ENCODE measurements at places on chromosomes 3 and 15.

DNA sequence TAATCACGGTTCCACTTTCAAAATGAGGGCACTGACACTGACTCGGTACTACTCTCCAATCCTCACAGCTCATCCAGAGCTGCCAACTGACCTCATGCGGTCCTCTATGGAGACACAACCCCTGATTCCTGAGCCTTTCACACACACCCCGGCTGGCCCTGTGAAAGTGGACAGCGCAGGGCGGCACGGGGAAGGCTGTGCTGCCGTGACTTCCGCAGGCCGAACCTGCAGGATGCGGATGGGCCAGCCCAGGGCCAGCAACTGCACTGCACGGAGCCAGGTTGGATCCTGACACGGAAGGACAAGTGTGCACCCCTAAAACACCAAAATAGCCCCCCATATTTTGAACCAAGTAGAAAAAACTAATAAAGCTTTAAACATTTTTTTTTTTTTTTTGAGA is 41.0 kb downstream of the IQSEC1 start:
- no peak for DNase-seq

DNA sequence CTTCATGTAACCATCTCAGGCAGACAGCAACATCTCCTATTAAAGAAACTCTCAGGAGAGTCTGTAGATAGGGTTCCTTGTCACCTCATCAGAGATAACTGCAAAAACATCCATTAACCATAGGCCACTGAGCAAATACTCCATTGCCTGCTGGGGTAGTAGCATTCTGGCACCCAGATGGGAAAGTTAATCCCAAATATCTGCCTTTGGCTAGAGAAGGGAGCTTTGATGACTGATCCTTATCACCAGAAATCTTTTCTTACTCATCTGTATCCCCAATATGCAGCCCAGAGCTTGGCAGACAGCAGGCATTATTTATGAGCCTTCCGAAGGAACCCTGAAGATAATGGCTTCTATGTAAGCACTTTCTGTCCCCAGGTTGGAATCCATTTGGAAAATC is 173.1 kb downstream of the MFSD1 start:
- no peak for DNase-seq

DNA sequence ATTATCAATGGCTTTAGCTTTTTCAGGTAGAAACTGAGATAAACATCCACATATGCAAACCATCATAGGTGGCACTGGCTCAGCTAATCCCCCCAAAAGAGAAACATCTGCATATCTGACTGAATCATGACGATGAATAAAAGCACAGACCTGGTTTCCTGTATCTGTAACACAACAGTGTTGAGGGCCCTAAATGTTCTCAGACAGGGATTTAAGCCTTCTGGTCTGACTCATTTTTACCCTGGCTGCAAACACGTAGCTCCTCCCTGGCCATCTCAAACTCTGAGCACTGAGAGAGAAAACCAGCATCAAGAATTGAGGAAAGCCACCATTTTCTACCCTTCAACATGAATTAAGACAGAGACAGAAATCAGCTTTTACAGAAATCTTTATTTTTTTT is 35.2 kb downstream of the GLB1 start:
- DNase-seq, result no peak

DNA sequence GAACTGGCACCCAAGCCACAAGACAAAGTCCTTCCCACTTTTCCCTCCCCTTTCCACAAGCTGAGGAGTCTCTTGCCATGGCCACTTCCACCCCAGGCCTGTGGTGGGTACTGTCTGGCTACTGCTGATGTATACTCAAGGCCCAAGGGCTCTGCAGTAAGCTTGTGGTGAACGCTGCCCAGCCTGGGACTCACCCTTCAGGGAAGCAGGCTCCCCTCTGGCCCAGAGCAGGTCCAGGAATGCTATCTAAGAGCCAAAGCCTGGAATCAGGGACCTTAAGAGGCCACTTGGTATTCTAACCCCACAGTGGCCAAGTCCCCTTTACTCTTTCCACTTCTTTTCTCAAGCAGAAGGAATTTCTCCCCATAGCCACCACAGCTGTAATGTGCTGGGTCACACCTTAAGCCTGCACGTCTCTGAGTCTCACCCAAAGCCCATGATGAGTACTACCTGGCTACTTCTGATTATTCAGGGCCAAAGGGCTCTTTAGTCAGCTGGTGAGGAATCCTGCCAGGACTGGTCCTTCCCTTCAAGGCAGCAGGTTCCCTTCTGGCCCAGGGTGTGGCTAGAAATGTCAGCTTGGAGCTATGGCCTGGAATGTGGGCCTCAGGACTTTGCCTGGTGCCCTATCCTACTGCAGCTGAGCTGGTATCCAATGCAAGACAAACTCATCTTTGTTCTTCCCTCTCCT is 4.0 kb downstream of the PATL2 start:
- no peak for DNase-seq

- no peak for DNase-seq
Measured at GRCh38 chr3:50574444-50574831, 5.1 kb downstream of the HEMK1 start.

DNA sequence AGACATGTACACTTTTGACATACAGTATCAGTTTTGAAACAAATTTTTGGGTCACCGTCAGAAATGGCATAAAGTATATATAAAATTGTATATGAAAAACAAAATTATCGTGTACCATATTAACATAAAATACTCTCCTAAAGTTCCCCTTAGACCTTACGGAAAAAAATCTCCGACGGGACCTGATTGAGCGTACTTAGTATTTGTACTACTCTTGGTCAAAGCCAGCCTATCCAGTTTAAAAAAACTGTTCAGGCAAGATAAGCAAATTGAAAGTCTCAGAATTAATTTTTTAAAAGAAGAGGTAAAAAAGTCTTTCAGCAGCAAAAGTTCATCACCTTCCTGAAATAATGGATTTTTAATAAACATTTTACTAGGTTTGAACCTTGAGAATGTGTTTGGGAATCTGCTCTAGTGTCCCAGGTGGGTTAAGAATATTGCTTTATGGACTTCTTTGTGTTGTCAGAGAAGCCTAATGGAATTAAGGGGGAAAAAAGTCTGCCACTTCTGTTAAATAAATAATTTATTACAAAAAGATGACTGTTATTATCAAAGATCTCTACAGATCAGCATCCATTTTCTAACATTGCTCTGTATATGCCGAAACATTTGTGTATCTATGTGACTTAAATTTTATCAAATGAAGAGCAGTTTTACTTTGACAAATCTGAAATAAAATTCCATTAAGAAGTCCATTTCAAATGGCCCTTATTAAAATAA is 48.6 kb downstream of the ZBTB20 start:
- no peak for DNase-seq

GRCh38 chr3:48092270-48092669 is 76.1 kb upstream of the MAP4 start:
- DNase-seq, result no peak

- no peak for DNase-seq
Measured at GRCh38 chr15:50496692-50497091, 49.8 kb downstream of the USP50 start.

DNA sequence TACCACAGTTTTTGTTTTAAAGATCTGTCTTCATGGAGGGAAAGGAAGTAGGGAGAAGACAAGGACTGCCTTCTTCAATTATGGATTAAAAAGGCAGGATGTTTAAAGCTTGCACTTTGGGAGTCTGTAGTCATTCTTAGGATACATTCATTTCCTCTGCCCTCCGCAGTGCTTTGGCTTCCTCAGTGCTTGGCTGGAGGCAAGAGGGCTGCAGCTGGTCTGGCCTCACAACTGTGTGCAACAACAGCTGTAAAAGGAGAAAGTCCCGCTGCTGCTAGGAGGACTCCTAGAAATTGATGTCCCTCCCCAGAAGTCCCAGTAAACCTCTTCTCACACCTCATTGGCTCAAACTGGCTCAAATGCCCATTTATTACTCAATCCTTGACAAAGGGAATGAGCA is 54.4 kb upstream of the PPP2R3A start:
- DNase-seq, result no peak

- no peak for DNase-seq
Measured at GRCh38 chr3:186496016-186496415, 48.2 kb downstream of the CRYGS start.

- DNase-seq, result no peak
Measured at GRCh38 chr3:46626039-46626438, 13.7 kb downstream of the FAM240A start.

DNA sequence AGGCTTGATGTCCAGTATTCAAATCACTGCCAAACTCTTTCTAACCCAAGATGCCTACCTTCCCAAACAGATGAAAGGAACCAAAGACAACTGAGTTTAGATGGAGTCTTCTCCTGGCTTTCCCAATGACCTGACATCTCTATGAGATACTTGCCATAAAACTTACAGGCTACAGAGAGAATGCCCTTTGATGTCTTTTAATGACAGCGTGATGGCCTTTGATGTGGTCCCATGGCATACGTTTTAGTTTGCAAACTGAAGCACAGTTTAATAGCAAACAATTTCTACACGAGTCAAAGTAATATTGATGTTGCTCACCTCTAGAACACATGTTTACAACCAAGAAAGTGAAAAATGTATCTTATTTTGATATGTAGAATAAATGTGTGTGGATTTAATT is 73.2 kb downstream of the ZIC4 start:
- DNase-seq, result no peak

GRCh38 chr15:66633041-66633937 is 67.5 kb upstream of the LCTL start:
- no peak for DNase-seq

DNA sequence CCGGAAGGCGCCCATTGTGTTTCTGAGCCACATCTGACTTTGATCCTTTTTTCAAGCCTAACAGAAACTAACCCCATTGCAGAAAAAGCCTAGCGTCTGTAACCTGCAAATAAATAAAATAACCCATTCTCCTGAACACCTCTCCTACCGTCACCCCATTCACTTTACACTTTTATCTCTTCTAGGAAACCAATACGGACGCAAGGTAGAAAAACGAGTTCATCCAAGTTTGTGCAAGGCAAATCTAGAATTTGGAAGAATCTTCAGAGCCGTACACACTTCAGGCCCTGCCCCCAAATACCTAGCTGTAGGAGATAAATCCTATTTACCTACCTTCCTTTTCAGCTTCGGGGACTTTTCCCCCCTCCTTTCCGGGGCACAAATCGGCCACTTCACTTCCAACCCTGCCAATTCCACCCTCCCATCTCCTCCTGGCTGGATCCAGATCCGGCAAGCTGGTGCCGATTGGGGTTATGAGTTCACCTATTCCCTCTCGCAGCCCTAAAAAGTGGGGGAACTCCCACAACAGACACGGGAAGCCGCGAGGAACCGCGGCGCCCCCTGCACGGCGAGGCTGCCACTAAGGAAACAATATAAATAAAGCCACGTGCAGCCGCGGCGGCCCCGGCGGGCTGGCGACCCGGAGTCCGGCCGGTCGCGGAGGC is 987 bp downstream of the PRTG start:
- DNase-seq, result no peak

- DNase-seq, result no peak
Measured at GRCh38 chr3:120448756-120449155, 2.0 kb downstream of the FSTL1 start.

DNA sequence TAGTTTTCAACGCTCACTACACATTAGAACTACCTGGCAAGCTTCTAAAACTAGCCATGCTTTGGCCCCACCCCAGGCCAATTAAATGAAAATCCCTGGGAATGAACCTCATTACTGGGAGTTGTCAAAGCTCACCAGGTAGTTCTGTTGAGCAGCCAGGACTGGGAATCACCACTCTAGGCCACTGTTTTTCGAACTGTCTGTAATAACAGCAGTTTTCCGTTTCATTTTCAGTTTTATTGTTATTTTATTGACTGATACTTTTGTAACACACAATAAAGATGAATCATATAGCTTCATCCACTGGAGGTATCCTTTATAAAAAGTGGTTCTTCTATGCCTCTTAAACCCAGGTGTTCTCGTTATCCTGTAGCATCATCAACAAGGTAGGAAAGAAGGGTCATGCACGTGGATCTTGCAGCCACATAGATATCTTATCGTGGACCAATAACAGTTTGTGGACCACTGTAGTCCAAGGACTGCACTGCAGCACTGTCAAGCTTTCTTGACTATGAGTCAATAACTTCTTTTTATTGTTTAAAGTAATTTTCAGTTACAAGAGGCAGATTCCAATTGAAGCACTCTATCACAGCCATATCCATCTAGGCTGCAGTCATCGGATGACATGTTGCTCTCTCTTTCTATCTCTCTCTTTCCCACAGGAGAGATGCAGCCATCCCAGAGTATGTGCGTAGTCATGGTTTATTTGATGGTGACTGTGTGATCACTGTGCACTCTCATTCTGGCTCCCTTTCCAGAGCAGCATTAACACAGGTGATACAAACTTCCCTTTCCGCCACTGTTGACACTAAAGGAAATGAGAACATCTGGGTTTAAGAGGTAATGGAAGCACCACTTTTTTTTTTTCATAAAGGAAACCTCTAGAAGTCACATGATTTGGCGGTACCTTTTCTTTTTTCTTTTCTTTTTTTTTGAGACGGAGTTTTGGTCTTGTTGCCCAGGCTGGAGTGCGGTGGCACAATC is 39.0 kb upstream of the BLM start:
- no peak for DNase-seq

DNA sequence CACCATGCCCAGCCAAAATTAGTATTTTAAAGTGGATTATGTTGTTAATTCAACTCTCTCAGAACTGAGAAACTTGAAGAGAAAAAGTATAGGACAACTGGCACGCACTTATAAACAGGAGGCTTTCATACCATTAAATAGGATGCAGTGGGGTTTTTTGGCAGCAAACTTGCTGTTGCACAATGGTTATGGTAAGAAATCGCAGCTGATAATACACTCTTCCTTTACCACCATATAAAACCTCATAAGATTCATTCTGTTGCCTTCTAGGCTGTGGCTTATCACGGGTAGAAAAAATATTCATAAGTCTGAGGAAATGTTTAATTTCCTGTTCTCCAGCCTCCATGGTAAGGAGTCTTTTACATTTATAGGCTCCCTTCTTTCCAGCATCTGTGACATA is 95.3 kb downstream of the TMCO5A start:
- no peak for DNase-seq

Measured in nucleus accumbens (tissue), 56 donors.